ENCODE measurements at places on chromosomes 4 and X.

DNA sequence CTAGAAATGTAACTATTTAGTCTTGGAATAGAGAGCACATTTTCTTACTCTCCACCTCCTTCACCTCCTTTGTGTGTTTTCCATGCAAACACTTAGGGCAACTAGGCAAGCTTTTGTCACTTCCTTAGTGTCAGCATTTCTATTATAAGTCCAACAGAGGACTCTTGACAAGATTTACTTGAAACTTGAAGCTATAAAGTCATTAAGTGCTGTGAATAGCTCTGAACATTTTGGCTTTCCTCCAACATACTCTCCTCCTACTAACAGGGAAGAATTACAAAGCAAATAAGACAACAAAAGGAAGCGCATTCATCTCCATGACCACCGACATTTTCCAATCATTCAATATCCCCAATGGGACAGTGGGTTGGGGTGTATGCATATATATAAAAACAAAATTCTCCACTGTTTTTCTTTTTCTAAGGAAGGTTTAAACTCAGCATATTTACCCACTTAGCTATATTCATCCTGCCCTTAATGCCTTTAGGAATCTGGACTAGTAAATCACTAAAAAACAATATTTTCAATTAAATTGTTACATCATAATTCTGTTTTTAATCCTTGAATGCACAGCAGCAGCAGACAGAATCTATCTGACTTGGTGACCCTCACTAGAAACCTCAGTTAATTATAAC is 264.6 kb downstream of the SNCA start:
- H3K4me1 ChIP-seq: no peaks in the 10 kb centered on the region
- no peaks in the 10 kb centered on the region for H3K27me3 ChIP-seq
- no peak for DNase-seq
- H3K27ac ChIP-seq: peak overlapping the region; percentile 66

- no peak overlapping the region for H3K27ac ChIP-seq
- no peaks in the 10 kb centered on the region for H3K36me3 ChIP-seq
- peaks cover 2% of the 10 kb centered on the region for H3K4me1 ChIP-seq
- H3K4me3 ChIP-seq: no peak overlapping the region
- H3K27me3 ChIP-seq: no peaks in the 10 kb centered on the region
Observed at GRCh38 chr4:28167411-28167810, 1306.8 kb downstream of the STIM2 start.

GRCh38 chrX:85140964-85141363 is 102.6 kb downstream of the SATL1 start:
- H3K27me3 ChIP-seq: no peaks in the 10 kb centered on the region
- no peaks in the 10 kb centered on the region for H3K36me3 ChIP-seq
- DNase-seq: no peak
- H3K4me1 ChIP-seq: no peaks in the 10 kb centered on the region
- H3K4me3 ChIP-seq: no peak overlapping the region

- DNase-seq: no peak
- no peak overlapping the region for H3K27ac ChIP-seq
- H3K36me3 ChIP-seq: no peaks in the 10 kb centered on the region
- no peak overlapping the region for H3K4me3 ChIP-seq
- no peaks in the 10 kb centered on the region for H3K4me1 ChIP-seq
- H3K27me3 ChIP-seq: no peaks in the 10 kb centered on the region
Observed at GRCh38 chr4:66921433-66921832, 623.9 kb downstream of the CENPC start.
